Inflammatory macrophage (primary cell): ENCODE measurements at places on chromosomes 7 and 10.

GRCh38 chr10:82692458-82692857 is 817.5 kb downstream of the NRG3 start:
- DNase-seq, result no peak

DNA sequence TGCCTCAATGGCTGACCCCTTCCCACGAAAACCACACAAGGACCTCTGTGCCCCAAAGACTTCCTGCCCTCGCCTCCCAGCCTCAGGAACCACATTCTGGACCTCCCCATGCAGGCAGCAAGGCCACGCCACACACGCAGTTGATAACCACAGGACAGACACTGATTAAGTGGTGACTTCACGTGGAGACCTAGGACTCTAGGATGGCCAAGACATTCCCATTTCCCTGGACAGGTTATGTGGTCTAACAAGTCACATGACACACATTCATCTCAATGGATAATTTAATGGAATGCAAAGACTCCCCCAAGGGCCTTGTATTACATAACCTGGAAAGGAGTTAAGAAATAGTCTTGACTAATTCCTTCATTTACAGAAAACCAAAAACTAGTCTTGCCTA is 110.2 kb downstream of the LARP4B start:
- DNase-seq, result no peak

GRCh38 chr10:71014021-71014805 is 125.8 kb upstream of the PCBD1 start:
- DNase-seq, result no peak

DNA sequence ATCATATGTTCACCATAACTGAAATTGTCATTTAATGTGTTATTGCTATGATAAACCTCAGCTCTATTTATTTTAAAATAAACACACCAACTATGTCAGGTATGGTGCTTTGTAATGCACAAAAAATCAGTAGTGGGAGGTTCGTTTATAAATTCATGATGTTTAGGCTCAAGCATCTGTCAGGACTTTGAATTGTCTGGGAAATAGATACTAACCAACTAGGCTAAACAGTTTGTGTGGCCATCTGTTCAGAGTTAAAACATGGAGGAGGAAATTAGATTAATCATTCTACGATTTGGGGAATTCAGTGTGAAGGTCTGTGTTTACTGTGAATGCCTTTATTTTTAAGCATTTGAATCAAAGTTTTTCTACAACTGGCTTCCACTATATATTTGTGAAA is 212.6 kb upstream of the FZD8 start:
- DNase-seq, result no peak

DNA sequence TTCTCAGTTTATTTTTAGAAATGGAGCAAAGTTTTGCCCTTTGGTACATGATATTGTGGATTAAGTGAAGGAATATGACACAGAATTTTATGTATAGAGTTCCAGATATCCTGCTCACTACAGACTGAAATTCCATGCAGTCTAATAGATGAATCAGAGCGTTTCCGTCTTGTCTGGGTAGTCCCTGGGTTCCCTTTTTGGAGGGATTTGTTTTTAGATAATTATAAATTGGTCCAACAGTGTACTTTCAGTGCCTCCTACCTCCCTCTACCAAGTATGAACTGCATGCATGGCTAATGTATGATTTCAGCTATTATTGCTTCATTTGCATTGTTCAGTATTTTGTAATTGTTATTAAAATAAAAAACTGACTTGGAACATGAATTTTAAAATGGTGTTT is 74.4 kb downstream of the SEPTIN7 start:
- DNase-seq, result no peak

- DNase-seq, result no peak
Observed at GRCh38 chr7:115032715-115033703, 111.1 kb downstream of the MDFIC start.

DNA sequence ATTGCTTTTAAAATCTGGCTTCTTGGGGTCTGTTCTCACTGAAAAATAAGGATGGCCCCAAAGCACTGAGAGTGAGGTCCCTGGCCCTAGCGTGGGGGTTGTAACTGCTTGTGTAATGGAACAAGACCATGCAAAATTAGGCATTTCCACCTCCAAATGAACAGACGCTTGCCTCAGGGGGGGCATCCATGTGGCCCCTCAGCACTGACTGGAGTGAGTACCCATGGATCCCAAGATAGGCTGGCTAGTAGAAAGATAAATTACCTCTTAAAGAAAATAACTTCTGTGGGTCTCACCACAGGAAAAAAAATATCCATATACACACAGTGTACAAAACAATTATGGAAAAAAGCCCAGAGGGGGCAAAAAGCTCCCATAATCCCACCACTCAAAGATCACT is 15.2 kb upstream of the CPA1 start:
- DNase-seq, result no peak

DNA sequence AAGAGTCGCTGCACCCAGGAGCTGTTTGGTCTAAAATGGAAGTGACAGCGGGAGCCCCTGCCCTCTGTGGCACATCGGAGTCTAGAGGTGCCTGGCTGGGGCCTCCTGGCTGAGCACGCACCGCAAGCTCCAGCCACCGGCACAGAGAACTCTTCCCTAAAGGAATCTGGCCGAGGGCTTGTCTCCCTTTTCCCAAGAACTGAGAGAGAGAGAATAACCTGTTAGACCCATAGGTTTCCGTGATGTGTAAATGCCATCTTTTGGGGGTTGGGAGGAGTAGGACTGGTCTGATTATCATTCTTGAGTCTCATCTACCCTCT is 47.3 kb downstream of the PROSER2 start:
- no peak for DNase-seq

GRCh38 chr10:1464881-1465417 is 272.4 kb downstream of the ADARB2 start:
- no peak for DNase-seq

- DNase-seq, result no peak
Observed at GRCh38 chr7:3588341-3588740, 287.3 kb downstream of the SDK1 start.

DNA sequence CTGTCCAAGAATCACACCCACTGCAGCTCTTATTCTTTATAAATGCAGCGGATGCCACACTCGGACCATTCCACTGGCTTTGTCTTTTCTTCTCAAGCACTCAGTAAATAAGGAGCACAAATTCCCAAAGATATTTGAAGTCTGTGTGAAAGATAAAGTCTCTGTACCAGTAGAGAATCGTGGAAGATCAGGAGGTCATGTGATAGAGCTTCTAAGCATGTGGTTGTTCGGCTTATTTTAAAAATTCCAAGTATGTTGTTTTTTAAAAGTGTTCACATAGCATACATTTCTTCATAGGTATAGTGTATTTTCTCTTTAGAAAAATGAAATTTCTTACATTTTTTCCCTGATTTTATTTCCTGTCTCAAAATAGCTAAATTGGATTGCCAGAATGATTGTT is 75.8 kb downstream of the NOC3L start:
- DNase-seq, result no peak

- DNase-seq, result no peak
Observed at GRCh38 chr10:64637939-64638338, 1116.7 kb downstream of the REEP3 start.

- DNase-seq, result peak; percentile 51
Observed at GRCh38 chr10:77602913-77603533, 34.6 kb downstream of the KCNMA1 start.

DNA sequence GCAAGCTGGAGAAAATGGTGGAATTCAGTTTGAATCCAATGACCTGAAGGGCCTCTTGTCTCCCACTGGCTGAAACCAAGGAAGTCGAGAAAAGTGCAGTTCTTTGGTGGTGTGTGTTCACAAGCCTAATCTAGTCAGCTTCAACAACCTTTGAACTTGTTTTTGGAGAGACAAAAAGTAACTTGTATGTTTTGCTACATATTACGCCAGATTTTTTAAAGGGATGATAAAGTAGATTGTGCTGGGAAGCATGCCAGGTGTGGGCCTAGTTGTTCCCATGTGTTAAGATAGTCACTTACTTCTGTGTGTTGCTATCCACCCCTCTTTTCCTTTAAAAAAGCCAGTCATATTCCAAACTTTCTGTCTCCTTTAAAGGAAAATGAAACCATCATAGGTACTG is 79.7 kb upstream of the FAM3C start:
- DNase-seq, result no peak

- no peak for DNase-seq
Observed at GRCh38 chr10:13722747-13723653, 136.2 kb downstream of the PRPF18 start.

- DNase-seq, result no peak
Observed at GRCh38 chr7:55348502-55348901, 16.6 kb upstream of the LANCL2 start.

DNA sequence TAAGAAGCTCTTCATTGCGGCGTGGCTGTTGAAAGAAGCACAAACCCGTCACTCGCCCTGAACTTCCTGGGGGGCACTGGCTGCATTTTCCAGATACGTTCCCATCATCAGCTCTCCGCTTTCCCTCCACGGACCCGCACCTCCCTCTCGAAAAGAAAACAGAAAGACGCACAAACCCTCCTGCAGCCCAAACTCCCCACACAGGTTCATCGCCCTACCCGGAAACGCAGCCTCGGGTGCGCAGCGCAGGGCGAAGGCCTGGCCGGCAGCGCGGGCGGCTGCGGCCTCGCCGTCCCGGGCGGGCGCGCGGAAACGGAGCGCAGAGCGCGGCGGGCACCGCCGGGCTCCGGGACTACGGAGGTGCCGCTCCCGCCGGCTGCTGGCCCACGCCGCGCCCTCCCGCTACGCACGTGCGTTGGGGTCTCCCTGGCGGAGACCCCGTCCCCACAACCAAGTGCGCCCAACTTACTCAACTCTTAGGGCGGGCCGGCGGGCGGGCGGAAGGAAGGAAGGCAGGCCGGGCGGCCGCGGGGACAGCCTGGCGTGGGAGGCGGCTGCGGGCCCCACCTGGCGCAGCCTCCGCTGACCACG is 822 bp downstream of the ZNF800 start:
- DNase-seq, result peak; percentile 53

DNA sequence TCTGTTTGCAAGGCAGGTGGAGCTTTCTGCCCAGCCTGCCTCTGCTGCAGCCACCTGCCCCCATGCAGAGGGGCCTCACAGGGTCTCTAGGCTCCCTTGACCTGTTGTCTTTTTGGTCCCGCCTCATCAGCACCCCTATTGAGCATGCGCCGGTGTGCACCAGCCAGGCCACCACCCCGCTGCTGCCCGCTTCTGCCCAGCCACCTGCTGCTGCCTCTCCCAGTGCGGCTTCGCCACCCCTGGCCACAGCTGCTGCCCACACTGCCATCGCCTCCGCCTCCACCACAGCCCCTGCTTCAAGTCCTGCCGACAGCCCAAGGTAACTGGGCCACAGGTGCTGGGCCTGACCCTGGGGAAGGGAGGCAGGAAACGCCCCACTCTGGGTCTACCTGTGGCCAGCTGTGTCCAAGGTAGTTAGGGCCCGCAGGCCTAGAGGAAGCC is 38.1 kb downstream of the LDB3 start:
- no peak for DNase-seq

- DNase-seq, result no peak
Observed at GRCh38 chr7:46852795-46853194, 729.1 kb downstream of the TNS3 start.

GRCh38 chr10:72588266-72588665 is 37.6 kb downstream of the MICU1 start:
- DNase-seq, result no peak

DNA sequence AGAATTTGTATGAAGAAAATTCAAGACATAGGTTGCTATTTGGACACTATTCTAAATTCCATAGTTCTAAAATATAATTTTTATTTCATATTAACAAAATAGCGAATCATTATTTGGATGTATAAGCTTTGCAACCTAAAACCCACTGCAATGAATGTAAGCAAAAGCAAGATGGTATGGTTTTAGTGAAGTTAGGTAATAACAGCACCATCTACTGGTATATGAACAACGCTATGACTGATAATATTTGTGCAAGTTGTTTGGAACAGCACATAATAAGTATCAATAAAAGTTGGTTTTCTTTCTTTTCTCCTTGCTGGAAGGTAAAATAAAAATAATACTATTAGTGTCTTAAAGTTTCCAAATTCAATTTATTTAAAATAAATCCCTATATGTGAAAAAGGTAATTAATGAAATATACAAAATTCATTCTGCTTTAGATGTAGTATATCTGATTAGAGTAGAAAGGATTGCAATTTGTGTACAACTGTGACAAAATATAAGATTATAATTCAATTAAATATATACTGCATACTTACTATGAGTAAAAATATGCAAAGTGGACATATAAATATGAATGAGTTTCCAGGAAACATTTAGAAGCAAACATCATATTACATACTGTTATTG is 79.0 kb upstream of the LSM8 start:
- DNase-seq, result no peak

GRCh38 chr10:11194859-11195586 is 177.4 kb downstream of the CELF2 start:
- peak; percentile 44 for DNase-seq
